ENCODE measurements at places on chromosomes 2 and 18. TPM values are rescaled to one million over a fixed set of nuclear protein-coding genes. Genes with fewer than 3 reads are reported as not detected.

Gene ZNF396
- total RNA-seq: 3.1 TPM

Gene HAAO
- not detected for total RNA-seq

Gene SKOR2
- not detected for total RNA-seq

Gene NCKAP5
- total RNA-seq: 0.08 TPM

Gene DPYSL5
- total RNA-seq: 5.0 TPM

Gene LYG2
- total RNA-seq: not detected

GRCh38 chr18:51110073-51110797 is 80.2 kb downstream of the SMAD4 start:
- peak; percentile 27 for DNase-seq

GRCh38 chr2:217827430-217828201 is 175.2 kb downstream of the TNS1 start:
- no peak for DNase-seq

- DNase-seq: peak; percentile 77
Observed at GRCh38 chr2:219688560-219689445, 61.4 kb downstream of the SLC4A3 start.

- no peak for DNase-seq
Observed at GRCh38 chr2:237669283-237669627, 41.9 kb downstream of the LRRFIP1 start.

DNA sequence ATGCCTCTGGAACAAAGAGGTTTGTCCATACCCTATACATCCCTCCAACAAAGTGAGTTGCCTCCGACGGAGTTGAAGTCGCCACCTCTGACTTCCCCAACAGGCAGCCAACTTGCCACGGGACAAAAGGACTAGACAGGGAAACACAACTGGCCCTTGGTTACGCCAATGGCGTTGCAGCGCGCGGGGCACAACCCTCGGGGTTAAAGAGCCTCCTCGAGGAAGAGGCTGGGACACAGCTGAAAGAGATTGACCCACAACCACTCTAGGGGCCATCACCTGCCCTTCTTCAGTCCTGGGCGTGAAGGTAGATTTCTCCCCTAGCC is 545 bp downstream of the GTF3C2 start:
- DNase-seq: no peak

GRCh38 chr2:86446060-86446459 is 4.9 kb downstream of the KDM3A start:
- no peak for DNase-seq

- no peak for DNase-seq
Observed at GRCh38 chr18:14941792-14942191, 193.8 kb downstream of the ANKRD30B start.

GRCh38 chr18:51074605-51075004 is 44.6 kb downstream of the SMAD4 start:
- no peak for DNase-seq

GRCh38 chr18:34993289-34993688 is 47.9 kb upstream of the MAPRE2 start:
- DNase-seq: no peak

DNA sequence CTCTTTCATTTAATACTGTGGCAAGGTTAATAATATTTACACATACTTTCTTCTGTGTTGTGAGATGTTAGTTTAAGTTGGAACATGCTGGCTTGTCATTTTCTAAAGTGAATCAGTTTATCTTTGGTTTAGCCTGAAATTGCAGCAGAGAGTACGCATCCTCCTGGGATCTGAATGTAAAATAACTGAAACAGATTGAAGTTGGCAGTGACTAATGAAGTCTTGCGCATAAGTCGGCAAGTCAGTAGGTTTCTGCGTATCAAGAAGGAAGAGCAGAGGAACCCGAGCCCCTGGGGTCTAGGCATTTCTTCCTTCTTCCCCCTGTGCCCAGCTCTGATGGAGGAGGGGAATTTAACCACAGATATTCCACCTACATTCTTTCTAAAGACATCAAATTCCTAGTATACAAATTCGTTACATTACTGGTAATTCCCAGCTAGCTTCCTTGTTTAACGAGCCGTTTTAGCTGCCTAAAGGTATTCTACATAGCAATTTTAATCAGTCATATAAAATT is 392.1 kb upstream of the RAB12 start:
- DNase-seq: no peak

GRCh38 chr2:98911376-98912154 is 24.5 kb downstream of the CRACDL start:
- no peak for DNase-seq

DNA sequence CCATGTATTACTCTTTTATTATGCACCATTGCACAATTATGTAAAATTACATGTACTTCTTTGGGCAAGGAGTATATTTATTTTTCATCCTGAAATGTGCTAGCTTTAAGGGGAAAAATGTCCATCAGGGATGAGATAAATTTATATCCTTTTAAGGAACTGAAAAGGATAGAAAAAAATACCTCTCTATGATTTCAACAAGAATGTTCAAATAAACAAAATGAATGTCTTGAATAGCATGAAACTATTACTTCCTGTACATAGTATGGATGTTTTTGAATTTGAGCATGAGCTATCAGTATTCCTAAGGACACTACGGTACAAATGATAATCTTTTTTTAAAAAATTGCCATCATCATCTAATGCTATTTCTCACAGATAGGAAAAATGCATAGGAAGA is 1611.9 kb upstream of the ZEB2 start:
- DNase-seq: no peak

DNA sequence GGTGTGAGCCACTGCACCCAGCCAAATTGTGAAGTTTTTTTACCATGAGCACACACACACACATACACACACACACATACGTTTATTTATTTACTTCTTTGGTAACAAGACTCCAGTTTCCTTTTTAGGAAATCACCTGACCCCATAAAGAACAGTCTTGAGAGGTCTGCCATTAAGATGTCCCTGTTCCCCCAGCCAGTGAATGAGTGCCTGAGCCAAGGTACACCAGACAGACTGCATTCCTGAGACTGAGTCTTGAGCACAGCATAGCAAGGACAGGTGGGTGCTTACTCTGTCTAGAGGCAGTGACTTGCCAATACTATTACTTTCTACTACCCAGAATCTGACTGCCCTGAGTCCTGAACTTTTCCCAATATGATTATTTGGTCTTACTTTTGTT is 167.2 kb upstream of the SATB2 start:
- no peak for DNase-seq

DNA sequence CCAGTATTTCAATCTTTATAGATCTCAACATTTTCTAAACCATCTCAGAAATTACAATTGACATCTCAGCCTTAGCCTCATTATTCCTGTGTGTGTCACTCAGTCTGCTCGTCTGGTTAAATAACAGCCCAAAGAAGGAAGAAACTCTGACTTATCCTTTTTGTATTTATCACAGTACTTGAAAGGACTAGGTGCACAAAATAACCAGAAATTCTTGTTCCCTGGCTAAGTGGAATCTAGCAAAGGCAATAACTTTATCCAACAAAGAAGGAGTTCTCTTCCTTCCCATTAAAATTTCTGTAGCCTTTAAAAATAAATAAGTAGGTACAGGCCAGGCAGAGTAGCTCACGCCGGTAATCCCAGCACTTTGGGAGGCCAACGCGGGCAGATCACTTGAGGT is 139.9 kb upstream of the PID1 start:
- no peak for DNase-seq

DNA sequence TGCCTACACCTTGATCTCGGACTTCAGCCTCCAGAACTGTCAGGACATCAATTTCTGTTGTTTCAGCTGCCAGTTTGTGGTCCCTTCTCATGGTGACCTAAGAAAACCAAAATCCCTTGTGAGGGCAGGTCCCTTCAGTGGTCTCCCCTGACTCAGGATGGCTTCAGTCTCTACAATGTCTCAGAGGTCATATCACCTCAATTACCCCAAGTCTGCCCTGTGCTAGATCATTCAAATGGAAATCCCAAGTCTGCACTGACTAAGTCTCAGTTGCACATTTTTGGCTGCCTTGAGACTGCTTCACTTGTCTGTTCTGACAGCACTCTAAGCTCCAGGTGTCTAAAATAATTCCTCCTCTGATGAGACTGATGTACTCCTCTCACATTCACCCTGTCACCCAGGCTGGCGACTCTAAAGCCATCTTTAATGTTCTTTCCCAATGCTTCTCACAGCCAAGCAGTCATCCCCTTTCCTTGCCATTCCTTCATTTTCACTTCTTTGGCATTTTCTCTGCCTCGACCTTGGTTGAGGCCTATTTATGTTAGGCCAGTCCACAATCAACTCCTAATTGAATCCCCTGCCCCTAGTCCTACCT is 470.8 kb downstream of the DLGAP1 start:
- DNase-seq: no peak

GRCh38 chr2:130791617-130791939 is 36.2 kb downstream of the AMER3 start:
- no peak for DNase-seq
